ENCODE measurements at places on chromosomes 12 and 14.

DNA sequence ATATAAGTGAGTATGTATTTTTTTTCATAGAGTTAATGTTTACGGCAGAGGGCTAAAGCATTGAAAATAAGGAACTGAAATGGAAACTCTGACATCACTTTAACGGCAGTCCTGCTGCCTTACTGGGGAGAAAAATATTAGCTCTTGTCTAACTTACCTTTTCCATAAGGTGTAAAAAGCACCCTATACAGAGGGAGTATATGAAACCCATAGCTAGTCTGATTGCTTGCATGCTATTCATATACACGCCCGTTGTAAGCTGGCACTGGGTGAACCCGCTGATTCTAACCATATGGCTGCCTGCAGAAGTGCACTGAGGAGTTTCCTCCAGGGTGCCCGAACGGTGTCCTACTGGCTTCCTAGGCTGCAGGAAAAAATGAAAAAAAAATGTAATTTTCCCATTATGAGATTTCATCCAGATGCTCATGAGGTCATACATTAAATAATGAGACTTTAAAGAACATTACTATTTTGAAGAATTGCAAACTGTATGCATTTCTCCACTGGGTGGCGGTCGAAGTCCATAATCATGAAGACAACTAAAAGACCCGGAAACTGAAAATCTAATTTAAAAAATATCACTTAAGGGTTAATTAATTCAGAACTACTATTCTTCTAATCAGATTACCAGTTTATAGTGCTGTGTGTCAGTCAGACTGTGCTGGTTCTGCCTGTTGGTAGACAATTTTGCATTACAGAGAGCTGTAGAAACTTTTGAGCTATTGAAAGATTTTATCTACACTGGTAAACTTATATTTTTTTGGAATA lies 144.7 kb downstream of the ALX1 start:
- no peak for DNase-seq

DNA sequence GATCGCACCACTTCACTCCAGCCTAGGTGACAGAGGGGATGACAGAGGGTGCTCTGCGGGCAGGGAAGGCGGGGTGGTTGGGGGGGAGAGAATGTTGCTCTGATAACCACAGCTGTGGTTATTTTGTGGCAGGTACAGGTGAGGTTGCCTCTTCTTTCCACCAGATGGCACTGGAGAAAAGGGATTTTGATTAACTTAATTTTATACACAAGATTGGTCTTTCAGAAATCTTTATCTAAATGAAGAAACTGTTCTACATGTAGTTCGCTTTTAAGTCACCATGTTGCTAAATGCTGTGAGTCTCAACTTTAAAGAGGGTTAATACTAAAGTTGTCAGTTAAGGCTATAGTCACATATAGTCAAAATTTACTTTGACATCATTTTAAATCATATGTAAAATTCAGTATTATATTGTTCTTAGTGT lies 25.7 kb downstream of the FGF23 start:
- DNase-seq = peak; percentile 25

DNA sequence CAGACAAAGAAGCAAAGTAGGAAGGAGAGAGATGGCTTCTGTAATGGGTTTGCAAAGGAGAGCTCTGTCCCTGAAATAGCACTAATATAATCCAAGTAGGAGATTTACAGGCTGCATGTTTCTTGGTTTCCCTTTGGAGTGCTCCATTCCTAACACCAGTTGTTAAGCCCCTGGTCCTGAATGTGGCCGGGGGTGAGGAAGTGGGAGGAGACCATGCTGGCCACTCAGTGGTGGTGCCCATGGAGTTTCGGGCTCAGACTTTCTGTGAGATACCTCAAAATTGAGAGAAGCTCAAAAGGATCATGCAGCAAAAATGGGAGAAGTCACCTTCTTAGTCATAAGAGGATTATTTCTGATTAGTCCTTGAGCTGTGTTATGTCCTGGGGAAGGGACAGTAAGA lies 88.5 kb downstream of the DAD1 start:
- DNase-seq = no peak

DNA sequence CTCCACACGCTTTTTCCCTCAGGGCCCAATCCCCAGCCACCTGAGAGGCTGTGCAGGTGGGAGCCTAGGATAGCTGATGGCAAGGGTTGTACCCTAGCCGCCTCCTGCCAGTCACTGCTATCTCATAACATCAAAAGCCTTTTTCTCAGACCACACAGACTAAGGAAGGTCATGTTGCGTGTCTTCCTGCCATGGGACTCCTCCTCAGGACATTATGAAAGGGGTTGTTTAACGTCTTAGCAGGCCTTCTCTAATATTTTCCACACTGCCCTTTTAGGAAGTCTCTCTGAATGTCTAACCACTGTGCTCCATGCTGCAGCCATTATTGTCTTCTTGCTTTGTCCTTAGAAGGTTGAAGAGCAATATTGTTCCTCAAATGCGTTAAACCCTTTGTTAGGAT lies 7.6 kb upstream of the SMUG1 start:
- no peak for DNase-seq

- DNase-seq = no peak
These were observed 190.4 kb downstream of the SLC25A21 start for GRCh38 chr14:36981832-36982529.
